Forelimb muscle (tissue), 1 donor: ENCODE measurements at places on chromosomes 12 and 14.

GRCh38 chr12:91100906-91101305 lies 10.4 kb downstream of the LUM start:
- DNase-seq = no peak

- no peak for DNase-seq
These were observed 16.3 kb downstream of the AKAP6 start for GRCh38 chr14:32345311-32345791.

DNA sequence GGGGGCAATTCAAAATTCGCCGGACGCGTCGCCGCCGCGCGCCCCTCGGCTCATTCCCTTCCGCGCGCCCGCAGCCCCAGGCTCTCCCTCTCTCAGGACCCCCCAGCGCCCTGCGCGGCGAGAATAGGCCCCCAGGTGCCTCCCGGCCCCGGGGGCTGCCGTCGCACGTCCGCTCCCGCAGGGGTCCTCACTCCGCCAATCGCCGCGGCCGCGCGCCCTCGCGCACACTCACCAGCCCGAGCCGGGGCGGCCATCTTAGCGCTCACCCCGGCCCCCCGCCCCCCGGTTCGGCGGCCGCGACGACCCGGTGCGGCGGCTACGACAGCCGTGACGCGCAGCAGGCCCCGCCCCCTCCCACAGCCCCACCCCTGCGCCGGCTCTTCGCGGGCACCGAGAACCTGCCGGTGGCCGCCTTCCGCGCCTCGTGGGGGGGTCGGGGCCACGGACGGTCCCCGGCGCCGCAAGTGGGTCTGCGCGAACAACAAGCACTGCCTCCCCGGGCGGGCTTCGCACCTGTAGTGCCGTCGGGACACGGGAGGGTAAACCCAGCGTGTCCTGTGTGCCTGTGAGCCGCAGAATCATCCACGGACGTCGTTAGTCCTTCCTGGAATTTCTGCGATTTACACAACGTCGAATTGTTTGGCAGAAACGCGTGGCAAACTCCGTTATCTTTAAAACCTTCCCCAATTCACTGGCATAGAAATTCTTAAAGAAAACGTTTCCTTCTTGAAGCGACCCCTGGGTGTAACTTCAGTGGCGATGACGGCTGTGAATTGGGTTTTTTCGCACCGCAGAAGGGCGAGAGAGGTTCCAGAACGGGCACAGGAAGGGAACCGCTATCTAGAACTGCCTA lies 2.5 kb downstream of the USP44 start:
- DNase-seq = no peak

GRCh38 chr12:23039834-23040233 lies 414.9 kb downstream of the ETNK1 start:
- DNase-seq = no peak

- no peak for DNase-seq
These were observed 3.4 kb downstream of the TXNRD1 start for GRCh38 chr12:104218935-104219334.

GRCh38 chr12:42086031-42086430 lies 58.6 kb downstream of the GXYLT1 start:
- DNase-seq = no peak

DNA sequence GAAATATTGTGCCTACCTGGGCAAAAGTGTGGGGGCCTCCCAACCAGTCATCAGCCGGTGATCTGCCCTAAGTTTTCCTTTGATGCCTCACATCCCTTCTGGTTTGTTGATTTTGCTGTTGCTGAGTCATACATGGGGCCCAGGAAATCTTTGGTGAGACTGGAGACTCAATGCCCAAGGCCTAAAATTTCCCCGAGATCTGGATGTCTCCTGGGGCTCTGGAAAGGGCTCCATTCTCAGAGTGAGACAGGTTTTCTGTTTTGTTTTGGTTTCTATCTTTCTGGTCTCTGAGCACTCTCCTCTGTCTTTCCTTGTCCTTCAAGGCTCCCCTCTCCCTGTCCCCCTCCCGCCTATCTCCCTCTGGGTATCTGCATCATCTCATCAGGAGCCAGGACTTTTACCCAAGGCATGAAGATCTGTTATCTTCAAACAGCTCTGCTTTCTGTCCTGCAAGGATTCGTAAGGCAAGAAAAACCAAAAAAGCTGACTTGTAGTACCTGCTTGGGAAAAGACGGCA lies 152.8 kb upstream of the MAX start:
- DNase-seq = no peak

DNA sequence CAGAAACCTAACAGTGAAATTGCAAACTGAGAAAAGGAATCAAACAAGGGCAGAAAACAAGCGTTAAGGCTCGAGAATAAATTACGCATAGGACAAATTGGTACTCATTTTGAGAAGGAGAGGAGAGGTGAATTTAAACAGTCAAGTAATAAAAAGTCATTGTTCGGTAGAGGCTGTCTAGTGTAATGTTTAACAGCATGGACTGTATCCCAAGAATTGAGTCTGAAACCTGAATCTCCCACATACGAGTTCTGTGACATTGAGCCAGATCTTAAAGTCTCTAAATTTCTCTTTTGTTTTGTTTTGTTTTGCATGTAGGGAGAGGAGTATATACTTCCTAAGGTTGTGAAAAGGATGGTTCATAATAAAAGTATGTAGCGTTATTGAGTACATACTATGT lies 216.5 kb upstream of the BTG1 start:
- DNase-seq = no peak

DNA sequence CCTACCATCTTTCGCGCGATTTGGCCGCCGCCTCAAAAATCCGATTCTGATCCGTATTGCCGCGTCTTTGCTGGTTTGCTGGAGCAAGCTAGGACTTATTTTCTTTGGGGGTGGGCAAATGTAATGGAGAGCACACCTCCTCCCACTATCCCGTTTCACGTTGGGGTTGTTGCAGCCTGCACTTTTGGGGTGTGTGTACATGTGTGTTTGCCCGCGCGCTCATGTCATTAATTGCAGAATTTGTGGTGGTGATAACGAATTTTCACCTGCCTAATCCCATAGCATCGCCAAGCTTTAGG lies 657 bp downstream of the METAP2 start:
- DNase-seq = no peak

DNA sequence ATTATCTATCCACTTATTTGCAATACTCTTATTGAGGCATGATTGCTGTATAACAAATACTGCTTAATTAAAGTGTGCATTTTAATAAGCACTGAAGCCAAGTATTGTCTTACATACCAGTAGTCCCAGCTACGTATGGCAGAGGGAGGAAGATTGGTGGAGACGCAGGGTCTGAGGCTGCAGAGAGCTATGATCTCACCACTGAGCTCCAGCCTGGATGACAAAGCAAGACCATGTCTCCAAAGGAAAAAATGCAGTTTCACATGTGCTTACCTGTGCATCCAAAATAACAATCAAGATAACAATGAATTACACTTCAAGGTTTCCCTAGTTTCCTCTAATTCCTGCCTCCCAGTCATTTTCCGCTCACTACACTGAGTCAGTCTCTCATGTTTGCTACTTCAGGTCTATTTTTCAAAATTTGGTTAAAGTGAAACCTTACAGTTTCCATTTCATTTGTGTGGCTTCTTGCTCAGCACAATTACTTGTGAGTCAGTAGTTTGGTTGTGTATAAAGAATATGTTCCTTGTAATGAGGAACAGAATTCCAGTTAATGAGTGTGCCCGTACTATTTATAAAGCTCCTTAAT lies 1250.1 kb downstream of the TMEM121 start:
- no peak for DNase-seq

DNA sequence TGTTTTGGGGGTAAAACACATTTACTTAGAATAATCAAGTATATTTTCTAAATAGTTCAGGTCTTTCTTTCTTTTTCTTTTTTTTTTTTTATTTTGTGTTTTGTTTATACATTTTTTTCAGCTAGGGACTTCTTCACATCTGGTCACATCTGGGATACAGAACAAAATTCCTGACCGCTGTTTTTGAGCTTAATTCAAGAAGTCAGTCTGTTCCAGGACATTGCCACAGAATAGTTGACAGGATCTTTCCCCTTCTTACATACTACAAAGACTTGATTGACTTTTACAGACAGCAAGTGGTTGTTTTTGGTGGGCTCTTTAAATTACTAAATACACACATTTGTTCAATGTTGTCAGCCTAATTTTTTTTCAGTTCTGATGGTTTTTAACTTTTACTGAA lies 41.8 kb upstream of the DCN start:
- no peak for DNase-seq

DNA sequence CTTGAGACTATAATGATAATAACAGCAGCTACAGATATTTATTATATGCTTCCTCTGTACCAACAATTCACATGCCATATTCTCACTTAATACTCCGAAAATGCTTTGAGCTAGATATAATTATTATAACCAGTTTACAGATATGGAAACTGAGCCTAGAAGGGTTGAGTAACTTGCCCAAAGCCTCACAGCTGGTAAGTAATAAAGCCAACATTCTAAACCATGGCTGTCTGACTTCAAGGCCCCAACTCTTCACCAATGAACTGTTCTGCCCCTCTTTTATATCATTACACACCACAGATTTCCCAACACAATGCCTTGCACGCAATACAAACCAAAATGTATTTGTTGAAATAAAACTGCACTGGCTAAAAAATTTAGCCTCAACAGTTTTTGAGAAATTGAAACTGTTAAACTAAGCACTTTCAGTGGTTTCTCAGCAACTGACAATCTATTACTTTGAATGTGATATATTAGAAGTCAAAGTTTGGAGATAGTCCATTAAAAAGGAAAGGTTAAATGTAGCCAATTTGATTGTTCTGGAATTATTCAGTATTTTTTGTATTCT lies 222.5 kb upstream of the ARHGAP5 start:
- DNase-seq = no peak

DNA sequence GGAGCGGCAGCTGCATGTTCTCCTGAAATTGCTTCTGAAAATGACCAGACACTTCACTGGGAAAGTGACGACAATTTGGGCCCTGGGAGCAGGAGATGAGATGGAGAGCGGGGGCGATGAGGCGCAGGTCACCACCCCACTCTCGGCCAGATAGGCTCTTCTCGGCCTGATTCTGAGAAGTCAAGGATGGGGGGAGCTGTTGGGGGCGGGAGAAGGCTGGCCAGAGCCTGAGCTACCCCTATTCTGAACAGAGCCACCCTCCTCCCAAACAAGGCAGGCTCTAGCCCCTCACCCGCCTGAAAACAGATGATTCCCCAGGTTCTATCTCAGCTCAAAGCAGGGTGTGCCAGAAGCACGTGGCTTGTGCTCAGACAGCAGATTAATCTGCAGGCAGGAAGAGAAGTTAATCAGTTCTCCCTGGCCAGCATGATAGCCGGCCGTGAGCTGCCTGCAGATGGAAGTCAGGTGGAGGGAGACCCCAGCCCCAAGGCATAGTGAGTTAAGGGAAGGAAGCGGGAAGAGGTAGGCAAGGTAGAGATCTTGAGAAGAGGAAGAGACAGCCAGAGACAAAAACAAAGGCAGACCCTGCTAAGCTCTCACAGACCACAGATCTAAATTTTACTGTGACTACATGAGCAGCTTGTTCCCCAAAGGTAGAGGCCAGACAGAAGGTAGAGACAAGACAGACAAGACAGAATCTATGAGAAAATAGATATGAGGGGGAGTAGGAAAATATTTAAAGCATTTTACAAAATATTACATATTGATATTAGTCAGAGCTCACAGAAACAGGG lies 10.9 kb upstream of the TAC3 start:
- no peak for DNase-seq

- no peak for DNase-seq
These were observed 49.8 kb downstream of the ADCK1 start for GRCh38 chr14:77849711-77850110.

GRCh38 chr12:668090-668481 lies 4.8 kb upstream of the NINJ2 start:
- DNase-seq = no peak

GRCh38 chr14:92247947-92248346 lies 75.0 kb upstream of the SLC24A4 start:
- DNase-seq = no peak

DNA sequence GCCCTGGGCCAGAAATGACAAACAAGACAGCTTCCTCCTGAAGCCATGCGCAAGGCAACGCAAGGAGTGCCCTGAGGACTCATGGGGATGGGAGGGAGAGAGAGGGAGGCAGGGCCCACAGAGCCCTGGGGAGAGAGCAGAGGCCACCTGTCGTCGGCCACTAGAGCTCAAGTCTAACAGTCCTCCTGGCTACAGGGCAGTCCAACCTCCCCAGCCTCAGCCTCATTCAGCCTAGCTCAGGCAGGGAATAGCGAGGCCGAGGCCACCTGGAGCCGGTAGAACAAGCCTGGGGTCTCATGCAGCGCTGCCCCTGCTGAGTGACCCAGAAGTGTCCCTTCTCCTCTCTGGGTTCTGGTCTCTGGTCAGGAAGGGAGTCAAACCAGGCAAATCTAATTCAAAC lies 69.5 kb downstream of the BCL11B start:
- no peak for DNase-seq
